ENCODE measurements at places on chromosomes 12 and 14. TPM values are rescaled to one million over a fixed set of nuclear protein-coding genes. Genes with fewer than 3 reads are reported as not detected.

DNA sequence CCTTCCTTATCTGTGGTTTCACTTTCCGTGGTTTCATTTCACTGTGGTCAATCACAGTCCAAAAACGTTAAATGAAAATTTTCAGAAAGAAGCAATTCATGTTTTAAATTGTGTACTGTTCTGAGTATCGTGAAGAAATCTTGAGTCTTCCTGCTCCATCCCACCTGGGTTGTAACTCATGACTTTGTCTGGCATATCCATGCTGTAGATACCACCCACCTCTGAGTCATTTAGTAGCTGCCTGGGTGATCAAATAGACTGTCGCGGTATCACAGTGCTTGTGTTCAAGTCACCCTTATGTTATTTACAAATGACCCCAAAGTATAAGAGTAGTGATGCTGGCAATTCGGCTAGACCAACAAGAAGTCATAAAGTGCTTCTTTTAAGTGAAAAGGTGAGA, 521.2 kb downstream of the AACS start:
- no peak for DNase-seq

DNA sequence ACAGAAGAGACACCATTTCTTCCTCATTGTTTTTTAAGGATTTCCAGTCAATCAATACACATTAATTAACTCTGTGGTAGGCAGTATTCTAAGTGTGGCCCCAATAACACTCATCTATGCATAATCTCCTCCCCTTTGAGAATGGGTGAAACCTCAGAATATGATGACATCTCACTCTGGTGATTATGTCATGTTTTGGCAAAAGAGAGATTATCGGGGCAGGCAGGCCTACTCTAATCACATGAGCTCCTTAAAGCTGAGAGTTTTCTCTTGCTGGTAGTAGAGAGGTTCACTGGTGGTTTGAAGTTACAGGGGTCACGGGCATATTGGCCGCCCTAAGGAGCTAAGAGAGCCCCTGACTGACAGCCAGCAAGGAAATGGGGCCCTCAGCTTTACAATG, 7.1 kb upstream of the LGMN start:
- DNase-seq: no peak

Gene PUS7L
- total RNA-seq: 3.7 TPM

DNA sequence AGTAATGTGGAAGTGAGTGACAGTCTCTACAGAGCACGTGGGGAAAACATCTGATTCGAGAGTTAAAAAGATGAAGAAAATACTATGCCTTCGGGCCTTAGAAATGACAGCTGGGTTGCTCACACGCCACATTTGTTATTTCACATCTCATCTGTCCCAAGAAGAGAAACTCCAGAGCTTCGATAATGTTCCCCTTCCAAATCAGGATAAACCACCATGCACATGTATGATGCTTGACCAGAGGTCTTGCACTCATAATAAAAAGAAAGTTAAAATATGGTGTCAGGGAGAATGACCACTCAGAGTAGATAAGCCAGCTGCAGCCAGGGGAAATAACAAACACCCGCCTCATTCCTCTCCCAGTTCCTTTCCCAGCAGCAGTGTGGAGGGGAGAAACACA, 34.6 kb downstream of the NIN start:
- no peak for DNase-seq

DNA sequence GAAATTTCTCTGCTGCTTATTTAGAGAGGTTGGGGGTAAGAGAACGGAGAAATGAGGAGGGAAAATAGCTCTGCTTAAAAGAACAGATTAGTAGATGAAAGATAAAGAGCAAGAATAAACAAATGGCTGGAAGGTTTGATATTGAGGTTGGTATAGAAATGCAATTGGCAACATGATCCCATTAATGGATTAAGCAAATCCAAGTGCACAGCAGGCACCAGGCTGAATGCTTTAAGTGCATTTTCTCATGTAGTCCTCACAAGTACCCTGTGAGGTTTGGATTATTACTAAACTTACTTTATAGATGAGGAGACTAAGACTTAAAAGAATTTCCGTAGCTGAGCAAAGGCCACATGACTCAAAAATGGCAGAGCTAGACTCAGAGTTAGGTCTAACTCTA, 76.9 kb upstream of the ATF1 start:
- DNase-seq: no peak

Data from Right ventricle myocardium superior (tissue), 1 donor.